ENCODE measurements at places on chromosomes 1 and 21.

DNA sequence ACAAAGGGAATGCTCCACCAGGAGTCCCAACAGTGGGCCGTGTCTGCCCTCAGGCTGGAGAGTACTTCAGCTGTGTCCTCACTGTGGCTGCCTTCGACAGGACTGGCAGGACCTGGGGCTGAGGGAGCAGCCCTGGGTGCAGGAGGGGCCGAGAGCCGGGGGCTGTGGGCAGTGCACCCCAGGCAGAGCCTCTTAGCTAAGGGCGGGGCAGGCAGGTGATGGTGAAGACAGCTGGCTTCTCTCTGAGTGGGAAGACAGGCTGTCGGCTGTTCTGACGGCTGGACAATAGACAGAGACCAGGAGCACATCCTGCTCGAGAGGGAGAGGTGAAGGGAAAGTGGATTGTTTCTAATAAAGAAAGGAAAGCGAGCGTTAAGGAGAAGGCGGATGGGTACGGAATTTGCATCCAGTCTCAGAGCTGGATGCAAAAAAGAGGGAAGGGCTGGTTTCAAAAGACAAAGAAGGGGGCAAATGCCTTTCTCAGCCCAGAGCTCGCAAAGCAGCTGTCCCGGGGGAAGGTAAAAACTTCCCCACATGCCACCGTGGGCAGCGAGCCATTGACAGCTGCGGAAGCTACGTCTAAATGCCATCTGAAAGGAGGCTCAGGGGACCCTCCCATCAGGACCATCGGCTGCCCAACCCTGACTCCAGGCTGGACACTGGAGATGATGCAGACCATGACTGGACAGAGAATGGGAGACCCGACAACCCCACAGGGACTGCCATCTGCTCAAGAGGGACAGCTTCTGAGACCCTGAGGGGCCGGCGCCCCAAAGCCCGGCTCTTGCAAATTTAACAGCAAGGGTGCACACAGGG, 92.0 kb downstream of the STUM start:
- DNase-seq = no peak

DNA sequence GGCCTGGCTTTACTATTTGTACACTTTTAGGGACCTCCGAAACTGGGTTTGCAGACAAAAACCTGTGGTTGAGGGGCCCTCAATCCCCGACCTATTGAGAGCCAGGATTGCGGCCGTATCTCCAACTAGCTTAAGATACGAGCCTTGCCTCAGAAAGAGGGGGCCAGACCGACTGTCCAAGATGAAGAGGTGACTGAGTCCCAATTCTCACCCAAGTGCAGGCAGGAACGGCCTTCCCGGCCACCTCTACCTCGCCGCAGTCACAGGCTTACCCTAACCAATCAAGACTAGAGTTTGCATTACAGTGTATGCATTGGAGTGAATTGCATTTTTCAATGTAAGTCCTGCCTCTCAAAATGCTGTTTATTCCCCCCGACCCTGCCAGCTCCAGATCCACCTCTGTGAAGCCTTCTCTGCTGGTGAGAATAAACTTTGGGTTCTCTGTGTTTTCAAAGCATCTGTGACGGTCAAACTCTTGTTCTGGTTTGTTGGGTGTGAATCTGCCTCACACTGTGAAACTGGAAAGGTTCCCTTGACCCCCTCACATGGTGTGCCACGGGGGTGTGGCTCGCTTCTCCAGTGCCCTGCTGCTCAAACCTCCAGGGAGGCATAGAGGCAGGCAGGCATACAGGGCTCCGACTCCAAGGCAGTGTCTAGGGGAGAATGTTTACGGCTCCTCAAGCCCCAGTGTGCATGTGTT, 62.2 kb upstream of the WLS start:
- DNase-seq = no peak

GRCh38 chr1:81699234-81699633, 101.5 kb upstream of the ADGRL2 start:
- no peak for DNase-seq

DNA sequence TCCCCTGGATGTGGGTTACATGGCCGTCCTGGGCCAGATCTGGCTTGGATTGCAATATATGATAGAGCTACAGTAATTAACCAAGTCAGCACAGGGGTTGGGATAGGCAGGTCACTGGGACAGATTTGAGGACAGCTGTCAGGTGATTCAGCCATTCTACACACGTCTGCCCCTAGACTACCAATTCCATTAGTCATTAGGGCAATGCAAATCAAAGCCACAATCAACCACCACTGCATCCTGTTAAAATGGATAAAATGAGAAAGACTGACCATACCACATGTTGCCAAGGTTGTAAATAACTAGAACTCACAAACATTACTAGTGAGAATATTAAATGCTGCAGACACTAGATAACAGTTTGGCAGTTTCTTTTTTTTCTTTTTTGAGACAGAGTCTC, 16.0 kb downstream of the C21orf58 start:
- peak; percentile 57 for DNase-seq

DNA sequence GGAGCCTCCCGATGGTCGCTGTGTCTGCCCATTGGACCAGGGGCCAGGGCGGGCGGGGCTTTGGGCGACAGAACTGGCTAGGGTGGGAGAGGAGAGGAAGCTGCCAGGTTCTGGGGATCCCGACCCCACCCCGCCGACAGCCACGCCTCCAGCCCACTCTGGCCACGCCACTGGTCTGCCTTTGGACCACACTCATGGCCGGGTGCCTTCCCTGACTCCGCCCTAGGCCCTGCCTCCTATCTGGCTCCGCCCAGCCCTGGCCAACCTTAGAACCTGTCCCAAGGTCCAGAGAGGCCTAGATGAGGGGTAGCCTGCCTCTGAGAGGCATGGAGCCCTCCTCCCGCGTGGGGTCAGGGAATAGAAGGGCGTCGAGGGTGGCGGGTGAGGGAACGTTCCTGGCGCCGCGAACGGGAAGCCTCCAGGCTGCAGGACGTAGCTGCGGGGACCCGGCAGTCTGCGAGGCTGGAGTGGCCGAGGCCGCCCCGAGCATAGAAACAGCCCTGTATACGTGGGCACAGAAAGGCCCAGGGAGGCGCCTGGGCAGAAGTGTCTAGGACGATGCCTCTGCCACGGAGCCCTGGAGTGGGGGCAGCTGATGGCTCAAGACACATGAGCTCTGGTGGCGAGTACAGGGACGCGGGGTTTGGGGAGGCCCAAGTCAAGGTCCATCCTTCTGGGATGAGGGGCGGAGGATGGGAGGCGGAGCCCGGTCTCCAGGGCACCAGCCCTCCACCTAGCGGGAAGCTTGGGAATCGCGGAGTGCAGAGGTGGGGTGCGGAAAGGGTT, 11.5 kb upstream of the COL16A1 start:
- DNase-seq = no peak

Measured in RCC 7860 (cell line).